ENCODE measurements at places on chromosomes 6 and 20. TPM values are rescaled to one million over a fixed set of nuclear protein-coding genes. Genes with fewer than 3 reads are reported as not detected.
A peak's percentile ranks its signal among the peaks of the same experiment; 100 is the strongest.

DNA sequence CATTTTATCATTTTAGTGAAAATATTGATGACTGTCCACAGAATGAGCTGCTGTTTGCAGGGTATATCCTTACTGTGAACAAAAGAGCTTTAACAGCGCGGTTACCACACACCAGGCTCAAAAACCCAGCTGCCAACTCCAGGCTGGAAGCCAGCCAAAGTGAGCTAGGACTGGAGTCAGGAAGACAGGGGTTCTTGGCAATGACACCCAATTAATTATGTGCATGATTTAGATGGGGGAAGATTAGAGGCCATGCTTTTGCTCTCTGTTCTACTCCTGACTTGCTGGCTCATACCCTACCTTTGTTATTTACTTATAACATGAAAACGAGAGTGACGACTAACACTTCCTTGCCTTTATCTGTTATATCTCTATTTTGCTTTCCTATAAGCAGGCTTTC, 128.9 kb upstream of the SHLD1 start:
- DNase-seq = no peak

GRCh38 chr6:1689141-1689540, 79.4 kb downstream of the FOXC1 start:
- DNase-seq = no peak

DNA sequence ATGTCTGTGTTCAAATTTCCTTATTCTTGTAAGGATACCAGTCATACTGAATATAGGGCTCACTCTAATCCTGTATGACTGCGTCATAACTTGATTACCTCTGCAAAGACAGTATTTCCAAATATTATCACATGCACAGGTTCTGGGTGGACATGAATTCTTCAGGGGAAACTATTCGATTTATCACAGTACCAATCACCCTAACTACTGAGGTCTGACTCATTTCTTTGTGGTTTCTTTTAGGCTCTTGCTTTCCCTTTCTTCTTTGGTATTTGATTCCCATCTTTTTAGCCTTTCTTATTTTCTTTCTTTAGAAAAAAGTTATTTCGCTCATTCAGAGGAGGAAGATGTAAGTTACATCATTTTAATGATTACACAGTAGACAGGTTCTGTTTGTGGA, 40.3 kb upstream of the TBX18 start:
- DNase-seq = no peak

DNA sequence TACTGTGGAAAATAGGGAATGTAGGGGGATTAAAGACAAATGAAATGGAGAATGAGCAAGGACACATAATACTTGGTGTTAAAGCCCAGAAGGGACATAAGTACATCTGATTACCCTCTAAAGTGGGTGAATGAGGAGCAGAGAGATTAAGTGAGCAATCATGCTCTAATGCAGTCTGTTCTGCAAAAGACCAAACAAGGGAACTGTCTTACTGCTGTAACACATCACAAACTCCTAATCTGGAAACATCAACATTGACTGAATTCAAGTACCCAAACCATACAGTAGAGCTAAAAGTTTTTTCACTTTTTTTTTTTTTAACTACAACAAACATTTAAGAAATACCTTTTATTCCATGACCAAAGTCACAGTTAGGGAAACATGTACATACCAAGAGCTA, 19.3 kb upstream of the SLC17A4 start:
- DNase-seq = no peak

DNA sequence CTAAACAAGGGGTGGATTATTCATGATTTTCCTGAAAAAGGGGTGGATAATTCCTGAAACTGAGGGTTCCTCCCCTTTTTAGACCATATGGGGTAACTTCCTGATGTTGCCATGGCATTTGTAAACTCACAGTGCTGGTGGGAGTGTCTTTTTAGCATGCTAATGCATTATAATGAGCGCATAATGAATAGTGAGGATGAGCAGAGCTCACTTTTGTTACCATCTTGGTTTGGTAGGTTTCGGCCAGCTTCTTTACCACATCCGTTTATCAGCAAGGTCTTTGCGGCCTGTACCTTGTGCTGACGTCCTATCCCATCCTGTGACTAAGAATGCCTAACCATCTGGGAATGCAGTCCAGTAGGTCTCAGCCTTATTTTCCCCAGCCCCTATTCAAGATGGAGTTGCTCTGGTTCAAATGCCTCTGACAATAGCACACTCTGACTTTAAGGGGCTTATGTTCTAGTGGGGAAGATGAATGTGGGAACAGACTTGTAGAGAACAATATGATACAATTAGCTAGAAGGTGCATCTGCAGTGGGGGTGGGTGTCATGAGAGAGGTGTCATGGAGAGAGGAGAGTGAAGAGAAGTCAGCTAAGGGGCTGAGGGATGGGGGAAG, 4.2 kb upstream of the GPR31 start:
- no peak for DNase-seq

DNA sequence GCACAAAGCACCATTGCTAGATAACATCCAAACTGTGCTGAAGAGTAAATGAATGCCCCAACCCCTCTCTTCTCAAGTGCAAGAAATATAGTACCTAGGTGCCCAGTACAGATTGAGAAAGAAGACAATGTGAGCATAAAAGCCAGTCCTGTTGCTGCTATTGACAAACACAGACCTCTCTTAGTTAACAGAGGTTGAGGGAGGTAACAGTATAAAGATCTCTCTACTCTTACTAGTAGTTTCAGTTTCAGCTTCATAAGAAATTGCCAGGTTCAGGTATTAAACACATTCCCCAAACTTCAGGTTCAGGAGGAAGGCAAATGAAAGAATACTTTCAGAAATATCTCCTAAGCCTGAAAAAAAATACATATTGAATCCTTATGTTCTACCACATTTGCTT, 31.4 kb downstream of the TBC1D32 start:
- DNase-seq = no peak

DNA sequence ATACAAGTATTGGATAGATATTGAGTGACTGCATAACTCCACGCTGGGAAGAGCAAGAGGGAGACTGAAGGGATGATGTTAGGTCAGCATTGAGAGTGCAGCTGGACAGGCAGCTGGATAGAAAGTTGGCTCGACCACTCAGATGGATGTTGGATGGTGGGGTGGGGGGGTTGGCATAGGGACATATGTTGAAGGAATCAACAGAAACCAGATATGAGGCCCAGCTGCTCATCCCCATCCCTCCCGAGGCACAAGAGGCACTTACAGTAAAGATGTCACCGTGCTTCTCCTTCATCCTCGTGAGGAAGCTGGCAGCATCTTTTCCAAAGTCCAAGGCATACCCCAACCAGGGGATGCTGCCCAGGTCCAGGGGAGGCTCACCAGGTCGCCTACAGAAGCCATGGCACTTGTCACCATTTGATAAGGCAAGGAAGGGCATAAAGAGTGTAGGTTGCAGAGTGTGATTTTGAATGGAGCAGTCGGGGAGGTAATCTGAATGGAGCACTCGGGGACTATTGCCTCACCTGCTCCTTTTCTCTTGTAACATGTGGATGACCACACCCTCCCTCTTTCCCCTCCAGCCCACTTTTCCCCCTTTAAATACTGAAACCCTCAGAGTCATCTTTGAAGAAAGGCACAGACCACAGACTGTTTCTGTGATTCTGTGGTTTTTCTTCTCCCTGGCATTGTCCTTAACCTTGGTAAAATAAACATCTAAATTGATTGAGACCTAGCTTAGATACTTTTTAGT, 18.0 kb downstream of the PTGIS start:
- no peak for DNase-seq

DNA sequence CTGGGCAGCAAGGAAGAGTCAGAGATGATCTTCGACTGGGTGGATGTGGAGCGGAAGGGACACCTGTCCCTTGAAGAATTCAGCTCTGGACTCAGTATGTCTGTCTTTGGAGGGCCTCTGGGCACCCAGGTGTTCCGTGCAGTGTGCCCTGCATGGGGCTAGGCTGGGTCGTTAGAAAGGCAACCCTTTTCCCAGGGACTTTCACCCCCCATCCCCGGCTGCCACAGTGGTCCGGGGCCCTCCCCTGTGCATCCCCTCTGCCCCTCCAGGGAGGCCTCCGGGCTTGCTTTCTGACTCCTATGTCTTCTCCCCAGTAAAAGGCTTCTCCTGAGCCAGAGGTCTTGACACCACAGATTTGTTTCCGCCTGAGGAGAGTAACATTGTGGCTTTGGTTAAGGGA, 16.2 kb downstream of the RAB44 start:
- no peak for DNase-seq

DNA sequence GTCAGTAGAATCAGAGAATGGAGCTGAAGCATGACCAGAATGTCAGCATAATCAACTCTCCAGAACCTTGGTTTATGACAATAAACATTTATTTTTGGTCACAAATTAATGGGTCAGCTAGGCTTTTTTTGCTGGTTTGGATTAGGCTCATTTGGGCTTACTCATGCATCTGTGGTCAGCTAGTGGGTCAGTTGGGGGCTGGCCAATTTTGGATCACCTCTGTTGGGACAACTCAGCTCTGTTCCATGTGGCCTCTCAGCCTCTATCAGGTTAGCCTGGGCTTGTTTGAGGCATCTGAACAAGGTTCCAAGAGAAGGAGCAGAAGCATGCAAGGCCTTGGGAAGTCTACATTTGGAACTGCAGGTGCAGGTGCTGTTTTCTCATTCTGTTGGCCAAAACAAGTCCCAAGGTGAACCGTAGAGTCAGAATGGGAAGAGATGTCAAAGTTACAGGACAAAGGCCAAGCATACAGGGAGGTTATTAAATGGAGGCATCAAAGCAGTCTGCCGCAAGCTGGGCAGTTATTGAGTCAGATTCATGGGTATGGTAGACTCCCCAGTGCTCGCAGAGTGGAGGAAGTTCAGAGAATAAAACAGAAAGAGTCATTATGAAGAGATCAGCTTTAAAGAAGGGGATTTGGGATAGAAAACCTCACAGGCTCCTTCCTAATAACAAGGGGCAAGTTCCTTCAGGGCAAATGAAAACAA, 173.0 kb downstream of the PLCB4 start:
- peak; percentile 38 for DNase-seq

DNA sequence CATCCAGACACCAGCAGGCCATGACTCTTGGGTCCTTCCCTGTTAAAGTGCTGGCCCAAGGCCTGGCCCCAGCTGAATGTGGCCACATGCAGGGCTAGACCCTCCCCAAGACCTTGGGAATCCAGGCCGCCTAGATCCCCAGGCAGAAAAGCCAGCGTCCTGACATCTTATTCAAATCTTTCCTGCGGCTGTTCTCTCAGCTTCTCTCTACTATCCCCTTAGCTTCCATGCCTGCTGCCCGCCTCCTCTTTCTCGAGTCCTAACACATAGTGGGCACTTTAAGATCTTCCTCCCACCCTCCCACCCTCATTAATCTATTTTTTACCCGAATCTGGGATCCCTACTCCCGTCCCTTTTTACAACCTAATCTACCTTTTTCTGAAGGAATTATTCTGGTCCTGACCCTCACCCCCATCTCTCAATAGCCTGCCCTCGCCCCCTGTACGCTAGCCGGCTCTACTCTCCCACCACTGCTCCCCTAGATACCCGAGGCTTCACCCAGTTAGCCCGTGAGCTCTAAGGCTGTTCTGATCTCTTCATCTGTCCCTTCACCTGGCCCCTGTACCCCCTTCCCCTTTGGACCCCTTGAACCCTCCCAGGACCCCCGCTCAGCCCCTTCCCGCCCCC, at the start of gene CCHCR1:
Gene CCHCR1 (minus strand): TSS at position 290 of the 627 bp plus-strand sequence. CDS start 202 bp downstream, at position 88.
- DNase-seq = no peak

GRCh38 chr20:25271486-25272222, 23.8 kb downstream of the PYGB start:
- DNase-seq = peak; percentile 44

- no peak for DNase-seq
Measured at GRCh38 chr6:47859175-47859574, 77.3 kb downstream of the OPN5 start.

DNA sequence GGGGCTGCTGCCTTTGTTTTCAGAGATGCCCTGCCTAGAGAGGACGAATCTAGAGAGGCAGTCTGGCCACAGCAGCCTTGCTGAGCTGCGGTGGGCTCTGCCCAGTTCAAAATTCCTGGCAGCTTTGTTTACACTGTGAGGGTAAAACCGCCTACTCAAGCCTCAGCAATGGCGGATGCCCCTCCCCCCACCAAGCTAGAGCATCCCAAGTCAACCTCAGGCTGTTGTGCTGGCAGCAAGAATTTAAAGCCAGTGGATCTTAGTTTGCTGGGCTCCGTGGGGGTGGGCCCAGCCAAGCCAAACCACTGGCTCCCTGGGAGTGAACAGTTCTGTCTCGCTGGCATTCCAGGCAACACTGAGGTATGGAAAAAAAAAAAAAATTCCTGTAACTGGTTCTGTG, 970.9 kb downstream of the TBC1D32 start:
- no peak for DNase-seq

- DNase-seq = no peak
Measured at GRCh38 chr6:11367638-11368199, 135.3 kb upstream of the NEDD9 start.

DNA sequence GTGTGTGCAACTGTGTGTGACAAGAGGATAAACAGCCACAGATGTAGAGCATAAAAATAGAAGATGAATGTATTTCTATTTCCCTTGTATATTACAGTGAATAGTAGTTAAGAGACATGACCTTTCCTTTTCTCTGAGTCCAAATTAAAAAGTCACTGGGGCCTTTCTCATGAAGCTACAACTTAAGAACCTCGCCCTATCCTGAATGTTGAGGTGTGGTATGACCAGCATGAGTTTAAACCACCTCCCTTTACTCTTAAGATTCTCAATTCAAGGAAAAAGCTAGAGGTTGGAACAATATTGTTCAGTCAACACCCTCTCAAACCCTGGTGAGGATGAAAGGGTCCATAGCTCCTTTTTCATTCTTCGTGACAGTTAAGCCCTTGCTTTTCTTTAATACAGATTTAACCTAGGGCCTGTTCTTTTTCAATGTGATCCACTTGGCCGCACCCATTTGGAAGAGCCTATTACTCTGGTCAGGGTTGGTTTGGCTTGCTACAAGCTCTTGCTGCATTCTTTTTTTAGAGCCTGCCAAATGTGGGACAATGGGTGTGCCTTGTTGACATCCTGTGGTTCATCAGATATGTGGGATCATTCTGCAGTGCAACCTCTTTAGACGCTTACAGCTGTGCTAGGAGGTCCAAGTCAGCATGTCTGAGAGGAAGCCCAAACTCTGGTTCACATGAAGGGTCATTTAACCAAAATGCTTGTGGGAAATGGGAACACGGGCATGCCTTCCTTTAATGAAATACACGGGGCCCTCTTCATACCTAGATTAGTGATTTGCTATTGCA, 290.0 kb downstream of the HAO1 start:
- peak; percentile 34 for DNase-seq

- no peak for DNase-seq
Measured at GRCh38 chr20:13029687-13030375, 21.1 kb downstream of the SPTLC3 start.

BTN2A1 gene
- 15.6 TPM for total RNA-seq

PROKR2 gene
- total RNA-seq = not detected

SIRPA gene
- total RNA-seq = 26.8 TPM

CLVS2 gene
- total RNA-seq = 0.12 TPM

SPINT4 gene
- not detected for total RNA-seq

DEFB127 gene
- total RNA-seq = not detected

ENPP5 gene
- total RNA-seq = 8.8 TPM

ADGB gene
- total RNA-seq = not detected

COL12A1 gene
- 16.2 TPM for total RNA-seq

PNPLA1 gene
- not detected for total RNA-seq

Measured in heart left ventricle (tissue), 16 donors.